ENCODE measurements at places on chromosomes 3 and 15.

- no peak for DNase-seq
Observed at GRCh38 chr3:89067736-89068135, 39.7 kb upstream of the EPHA3 start.

- DNase-seq, result no peak
Observed at GRCh38 chr15:58340176-58340575, 91.6 kb upstream of the LIPC start.

DNA sequence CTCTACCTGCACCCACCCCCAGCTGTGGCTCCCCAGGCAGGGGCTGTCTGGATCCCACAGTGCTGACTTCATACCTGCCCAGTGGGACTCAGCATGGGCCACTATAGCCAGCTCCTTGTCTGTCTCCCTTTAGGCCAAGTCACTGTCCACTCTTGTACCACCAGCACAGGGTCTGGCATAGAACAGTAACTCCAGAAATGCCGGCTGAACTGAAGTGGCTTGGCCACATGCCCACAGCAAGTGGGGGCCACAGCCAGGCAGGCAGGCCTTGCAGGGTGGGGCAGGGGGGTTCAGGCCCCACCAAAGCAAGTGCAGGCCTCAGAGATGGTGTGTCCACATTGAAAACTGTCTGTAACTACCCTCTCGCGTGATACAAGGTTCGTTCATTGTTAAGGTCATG is 252.6 kb upstream of the LYSMD4 start:
- no peak for DNase-seq

DNA sequence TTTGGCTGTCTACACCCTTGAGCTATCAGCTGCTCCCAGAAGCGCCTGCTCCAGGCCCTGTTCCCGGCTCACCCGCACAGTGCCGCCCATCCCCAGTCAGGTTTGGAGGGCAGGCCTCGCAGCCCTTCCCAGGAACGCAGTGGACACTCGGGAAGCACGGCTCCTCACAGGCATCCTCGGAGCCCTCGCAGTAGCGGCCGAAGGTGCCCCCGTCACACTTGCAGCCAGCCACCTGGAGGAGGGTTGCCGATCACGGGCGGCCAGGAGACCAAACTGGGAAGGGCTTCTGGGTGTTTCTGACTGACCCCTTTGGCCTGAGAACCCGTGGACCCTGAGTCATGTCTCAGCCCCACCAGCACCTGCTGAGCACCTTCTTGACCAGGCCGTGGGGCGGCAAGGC is 33.4 kb downstream of the MUC20 start:
- DNase-seq, result no peak

DNA sequence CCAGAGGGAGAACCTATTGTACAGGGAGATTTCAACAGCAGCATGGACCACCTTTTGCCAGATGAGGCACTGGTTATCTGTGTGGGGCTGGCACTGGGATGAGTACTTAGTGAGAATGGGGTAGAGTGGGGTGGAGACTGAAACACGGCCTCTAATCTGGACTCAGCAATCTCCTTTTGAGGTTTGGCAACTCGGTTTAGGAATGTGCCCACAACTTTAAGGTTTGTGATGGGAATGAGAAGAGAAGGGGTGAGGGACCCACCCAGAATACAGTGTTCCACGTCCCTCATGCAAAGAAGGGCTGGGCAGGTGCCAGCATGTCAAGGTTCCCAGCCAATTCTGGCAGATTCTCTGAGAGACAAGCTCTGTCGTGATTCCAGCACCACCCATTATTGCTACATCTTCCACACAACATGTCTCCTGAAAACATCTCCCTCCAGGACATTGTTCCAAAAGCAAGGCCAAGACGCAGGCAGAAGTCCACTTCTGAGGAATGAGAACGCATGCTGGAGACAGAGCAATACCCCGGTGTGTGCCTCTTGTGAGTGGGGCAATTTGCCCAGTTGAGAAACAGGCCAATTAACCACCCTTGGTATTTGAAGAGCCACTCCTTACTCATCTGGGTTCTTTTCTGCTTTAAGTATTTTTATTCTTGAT is 37.5 kb upstream of the CCR4 start:
- no peak for DNase-seq

- DNase-seq, result no peak
Observed at GRCh38 chr3:9251055-9251786, 1.8 kb upstream of the SRGAP3 start.

DNA sequence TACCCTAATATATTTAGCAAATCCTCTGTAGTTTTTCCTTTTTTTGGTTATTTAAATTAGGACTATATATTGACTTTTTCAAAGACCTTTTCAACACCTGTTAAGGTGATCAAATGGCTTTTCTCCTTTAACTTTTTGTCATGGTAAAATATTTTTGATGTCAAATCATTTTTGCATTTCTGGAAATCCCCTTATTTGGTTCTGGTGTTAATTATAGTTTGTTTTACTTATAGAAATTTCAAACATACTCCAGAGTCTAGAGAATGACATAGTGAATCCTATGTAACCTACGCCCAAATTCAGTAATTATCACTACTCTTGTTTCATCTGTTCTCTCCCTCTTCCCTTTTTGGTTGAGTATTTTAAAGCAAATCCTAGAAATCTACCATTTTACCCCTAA is 121.3 kb upstream of the TBL1XR1 start:
- DNase-seq, result no peak

DNA sequence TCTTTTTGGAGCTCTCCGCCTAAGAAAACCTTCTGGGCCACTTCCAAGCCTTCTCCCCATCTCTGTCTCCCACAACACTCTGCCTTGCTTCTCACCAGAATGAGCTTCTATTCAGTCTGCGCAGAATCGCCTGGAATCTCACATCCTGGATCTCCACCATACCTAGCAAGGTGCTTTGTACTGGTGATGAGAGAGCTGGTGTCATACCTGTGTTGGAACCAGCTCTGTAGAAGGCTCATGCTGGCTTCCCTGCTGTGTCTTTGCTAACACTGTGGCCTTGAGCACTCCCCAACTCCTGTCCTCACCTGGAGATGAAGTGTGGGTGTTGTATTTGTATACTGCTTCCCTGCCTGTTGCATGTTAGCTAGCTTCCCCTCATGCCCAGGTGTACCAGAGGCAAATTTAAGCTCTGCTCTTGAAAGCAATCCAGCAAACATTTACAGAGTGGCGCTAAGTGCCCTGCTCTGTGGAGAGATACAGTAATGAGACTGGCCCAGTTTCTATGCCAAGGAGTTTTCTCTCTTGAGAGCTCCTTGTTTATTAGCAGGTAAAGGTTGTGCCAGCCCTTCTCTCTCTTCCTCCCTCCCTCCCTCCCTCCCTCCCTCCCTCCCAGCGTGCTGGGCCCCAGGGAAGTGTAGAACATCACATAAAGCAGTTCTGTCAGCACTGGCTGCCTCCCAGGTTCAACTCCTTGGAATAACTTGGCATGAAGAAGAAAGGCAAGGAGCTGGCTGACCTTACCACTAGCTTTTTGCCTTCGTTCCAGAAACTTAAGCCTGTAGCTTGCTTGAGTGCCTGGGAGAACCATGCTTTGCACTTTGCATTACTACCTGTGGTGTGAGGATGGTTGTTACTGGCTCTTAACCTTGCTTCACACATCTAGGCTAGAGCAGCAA is 54.9 kb downstream of the TRIM71 start:
- DNase-seq, result no peak

DNA sequence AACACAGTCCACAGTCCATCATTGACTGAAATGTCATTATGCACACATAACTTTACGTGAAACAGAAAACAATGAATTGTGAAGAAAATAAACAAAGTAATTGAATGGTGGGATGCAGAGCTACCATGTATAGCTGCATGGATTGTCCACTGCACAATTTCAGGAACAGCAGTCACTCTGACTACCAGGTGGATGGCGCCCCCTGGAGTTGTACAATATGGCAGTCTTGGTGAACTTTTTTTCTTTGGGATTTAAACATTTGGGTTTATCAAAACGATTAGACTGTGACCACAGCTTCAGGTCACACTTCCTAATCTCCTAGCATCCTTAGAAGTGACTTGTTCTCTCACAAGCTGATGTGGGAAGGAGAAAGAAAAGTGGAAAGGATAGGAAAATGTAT is 48.9 kb upstream of the TCF12 start:
- no peak for DNase-seq

DNA sequence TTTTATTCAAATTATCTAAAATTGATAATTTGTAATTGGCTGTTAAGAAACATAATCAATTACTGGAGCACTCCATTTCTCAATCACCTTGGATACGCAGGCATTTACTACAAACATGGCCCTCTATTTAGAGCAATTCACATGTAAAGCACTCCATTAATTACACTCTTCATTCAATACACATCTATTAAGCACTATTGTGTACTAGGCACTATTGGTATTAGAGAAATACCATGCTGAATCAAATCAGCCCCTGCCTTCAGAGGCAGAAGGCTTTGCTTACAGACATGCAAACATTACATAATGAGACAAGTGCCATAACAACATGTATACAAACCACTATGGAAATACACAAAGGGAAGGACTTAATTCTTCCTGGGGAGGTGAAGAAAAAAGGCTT is 69.1 kb downstream of the PEAK1 start:
- no peak for DNase-seq

DNA sequence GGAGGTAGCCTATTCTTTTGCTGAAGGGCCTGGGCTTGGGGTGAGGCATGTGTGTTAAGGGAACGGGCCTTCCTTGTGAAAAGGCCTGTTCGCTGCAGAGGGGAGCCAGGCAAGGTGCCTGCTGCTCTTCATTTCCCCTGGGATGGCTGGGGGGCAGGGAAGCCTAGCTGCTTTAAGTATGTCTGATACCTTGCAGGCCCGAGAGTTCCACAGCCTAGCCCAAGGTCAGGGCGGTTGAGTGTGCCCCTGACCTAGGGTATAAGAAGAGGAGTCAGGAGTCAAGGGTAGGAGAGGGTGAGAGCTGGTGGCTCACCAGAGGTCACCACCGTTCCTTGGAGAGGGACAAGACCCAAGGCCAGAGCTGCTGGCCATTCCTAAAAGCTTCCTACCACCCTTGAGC is 46.6 kb downstream of the UMPS start:
- no peak for DNase-seq

DNA sequence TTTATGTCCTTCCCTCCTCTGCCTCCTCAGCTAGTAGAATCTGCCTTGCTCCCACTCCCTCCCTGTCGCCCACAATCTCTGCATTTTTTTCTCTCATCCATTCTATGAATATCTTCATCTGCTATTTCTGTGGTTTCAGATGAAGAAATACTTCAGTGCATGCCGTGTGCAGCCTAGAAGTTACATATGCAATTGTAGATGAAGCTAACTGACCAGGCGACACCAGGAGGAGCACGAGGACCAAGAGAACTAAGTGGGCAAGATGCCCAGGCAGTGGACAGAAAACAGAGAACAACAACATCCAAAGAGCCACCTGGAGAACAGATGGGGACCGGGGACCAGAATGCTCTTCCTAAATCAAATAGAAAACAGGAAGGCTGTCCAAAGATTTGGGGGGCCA is 121.4 kb upstream of the ATP11B start:
- no peak for DNase-seq

DNA sequence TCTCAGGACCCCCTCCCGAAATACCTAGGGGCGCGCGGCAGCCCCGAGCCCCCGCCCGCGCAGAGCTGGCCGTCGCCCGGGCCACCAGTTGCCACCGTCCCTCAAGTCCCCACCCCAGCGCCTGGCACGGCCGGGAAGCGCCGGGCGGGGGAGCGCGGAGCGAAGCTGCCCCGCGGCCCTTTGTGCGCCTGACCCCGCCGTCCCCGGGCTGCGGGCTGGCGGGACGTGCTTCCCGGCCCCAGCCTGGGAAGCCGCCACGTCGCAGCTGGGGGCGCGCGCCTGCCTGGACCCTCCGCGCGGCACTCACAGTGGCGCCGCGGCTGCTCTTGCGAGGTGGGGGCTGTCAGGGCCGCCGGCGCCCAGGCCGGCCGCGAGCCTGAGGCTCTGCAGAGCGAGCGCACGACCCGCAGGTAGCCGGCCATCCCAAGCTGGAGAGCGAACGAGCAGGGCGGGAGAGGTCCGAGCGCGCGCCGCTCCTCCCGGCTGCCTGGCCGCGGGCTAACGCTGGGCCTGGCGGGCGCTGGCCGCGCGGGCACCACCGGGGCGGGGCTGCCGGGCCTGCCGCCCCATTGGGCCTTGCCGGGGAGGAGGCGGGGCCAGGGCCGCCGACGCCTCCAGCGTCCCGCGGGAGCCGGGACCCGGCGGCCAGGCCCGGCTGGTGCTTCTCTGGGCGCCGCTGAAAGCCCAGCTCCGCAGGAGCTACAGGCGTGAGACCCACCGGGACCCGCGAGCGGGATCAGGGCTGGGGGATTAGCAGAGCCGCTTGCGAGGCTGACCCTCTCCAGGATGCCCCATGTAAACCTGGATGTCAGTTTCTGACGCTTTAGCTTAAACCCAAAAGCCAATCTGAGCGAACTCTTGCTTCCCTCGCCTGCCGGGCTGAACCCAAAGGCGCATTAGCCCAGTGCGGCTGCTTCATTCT is at the start of gene IDH2:
TSS of gene IDH2 (minus strand) at position 500 of the 922 bp plus-strand sequence. CDS start at position 422, 78 bp downstream.
- DNase-seq, result peak; percentile 41

- DNase-seq, result peak; percentile 35
Observed at GRCh38 chr3:18740631-18741583, 315.8 kb upstream of the SATB1 start.

DNA sequence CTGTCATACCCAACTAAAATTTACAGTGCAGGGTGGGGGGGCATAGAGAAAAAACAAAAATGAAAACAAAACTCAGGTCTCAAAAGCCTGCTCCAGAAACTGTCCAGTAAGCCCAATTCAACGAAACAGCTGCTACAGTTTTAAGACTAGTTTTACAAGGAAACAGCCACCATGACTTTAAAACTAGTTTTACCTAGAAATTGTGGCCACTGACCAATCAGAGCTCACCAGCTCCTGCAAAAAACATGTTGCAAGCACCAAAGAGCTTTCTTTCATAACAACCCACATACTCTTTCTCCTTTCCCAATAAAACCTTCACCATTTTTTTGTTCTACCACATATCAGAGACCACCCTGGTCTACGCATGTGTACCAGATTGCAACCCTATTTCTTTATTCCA is 7.3 kb upstream of the CFAP91 start:
- DNase-seq, result no peak

GRCh38 chr3:37729119-37729518 is 132.6 kb upstream of the CTDSPL start:
- no peak for DNase-seq

DNA sequence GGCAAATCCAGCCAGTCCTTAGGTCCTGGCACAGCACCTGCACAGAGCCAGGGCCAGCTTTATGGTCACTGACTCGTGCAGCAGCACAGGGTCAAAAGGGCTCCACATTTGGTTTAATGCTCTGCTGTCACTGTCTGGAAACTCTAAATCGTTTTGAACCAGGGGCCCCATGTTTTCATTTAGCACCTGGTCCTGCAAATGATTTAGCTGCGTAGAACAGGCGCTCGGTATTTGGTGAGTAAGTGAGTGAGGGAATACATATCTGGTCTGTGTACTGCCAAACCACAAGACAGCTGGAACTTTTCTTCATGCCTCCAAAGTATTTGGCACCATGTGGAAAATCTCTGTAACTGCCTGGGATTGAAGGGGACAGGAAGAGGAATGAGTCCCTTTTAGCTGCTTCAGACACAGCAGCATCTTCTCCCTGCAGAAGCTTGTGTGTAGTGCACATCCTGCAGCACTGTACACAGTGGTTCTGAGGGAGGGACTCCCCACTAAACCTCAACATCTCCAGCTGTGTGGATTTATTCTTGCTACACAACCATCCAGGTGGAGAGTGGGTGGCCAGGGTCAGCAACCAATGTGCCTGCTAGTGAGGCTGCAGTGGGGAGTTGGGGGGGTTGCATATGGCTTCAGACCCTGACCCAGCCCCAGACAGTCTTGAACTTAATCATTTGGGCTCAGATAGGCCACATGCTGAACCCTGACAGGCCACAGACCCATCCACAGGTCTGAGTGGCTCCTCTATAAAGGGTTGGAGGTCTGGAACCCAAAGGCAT is 1.1 kb downstream of the SH2D7 start:
- DNase-seq, result no peak

- DNase-seq, result no peak
Observed at GRCh38 chr3:71763426-71763825, 9.8 kb downstream of the GPR27 start.

GRCh38 chr3:139561959-139562676 is 22.6 kb upstream of the RBP1 start:
- no peak for DNase-seq

All from stimulated activated CD4-positive, alpha-beta T cell treated with anti-CD3 and anti-CD28 coated beads, Interleukin-1b, Interleukin-23, amount 100 ng/mL, for 24 hours (primary cell).